ENCODE measurements at places on chromosomes 7 and 10.

DNA sequence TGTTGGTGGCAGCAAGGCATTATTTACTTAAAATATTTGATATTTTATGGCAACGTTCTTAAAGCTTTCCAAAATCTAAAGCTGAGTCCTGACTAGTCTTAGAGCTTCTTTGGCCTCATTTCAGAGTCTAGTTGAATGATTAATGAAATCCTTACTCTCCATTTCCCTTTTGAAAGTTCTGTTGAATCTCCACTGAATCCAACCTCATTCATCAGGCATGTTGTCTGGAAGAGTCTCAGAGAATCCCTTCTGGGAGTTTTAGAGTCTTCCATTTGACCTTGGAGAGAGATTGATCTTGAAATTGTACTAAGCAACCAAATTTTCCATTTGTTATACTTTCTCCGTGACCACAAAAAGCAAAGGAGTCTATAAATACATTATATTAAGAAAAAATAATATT, 198.5 kb upstream of the TMEM196 start:
- no peak for DNase-seq

- DNase-seq = no peak
These were observed 87.0 kb downstream of the AUTS2 start for GRCh38 chr7:69685293-69685631.

DNA sequence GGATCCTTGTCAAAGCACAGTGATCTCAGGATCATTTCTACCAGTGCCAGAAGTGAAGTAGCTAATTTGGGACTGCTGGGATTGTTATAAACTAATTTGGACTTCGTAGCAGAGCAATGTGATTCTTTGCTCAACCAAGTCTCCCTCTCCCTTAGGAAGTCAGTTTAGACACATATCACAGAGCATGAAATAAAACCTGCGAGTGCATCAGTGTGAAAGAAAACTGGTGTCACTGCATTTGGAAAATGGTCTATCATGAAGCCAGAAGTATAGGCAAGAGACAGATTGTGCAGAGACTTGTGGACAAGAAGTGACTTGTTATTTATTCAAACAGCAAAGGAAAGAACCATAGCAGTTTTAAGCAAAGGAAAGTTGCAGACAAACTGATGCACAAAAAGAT, 560.5 kb upstream of the NRG3 start:
- DNase-seq = no peak

GRCh38 chr10:21520509-21520908, 5.0 kb downstream of the SKIDA1 start:
- DNase-seq = no peak

DNA sequence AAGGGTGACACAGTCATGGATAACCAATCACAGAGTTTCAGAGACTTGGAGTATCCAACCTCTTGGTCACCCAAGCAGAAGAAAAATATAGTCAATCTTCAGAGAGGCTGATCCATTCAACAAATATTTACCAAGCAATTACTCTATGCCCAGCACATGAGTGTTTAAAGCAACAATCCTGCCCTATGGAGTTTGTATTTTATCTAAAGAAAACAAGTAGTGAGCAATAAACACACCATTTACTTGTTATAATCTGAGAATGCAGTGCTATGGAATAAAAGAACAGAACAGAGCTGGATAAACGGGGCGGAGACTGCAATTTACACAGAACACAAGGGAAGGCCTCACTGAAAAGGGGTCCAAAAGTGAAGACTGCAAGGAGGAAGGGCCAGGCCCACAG, 63.8 kb downstream of the GRB10 start:
- DNase-seq = no peak

- no peak for DNase-seq
These were observed 459.7 kb upstream of the SEMA3A start for GRCh38 chr7:84654273-84654672.

DNA sequence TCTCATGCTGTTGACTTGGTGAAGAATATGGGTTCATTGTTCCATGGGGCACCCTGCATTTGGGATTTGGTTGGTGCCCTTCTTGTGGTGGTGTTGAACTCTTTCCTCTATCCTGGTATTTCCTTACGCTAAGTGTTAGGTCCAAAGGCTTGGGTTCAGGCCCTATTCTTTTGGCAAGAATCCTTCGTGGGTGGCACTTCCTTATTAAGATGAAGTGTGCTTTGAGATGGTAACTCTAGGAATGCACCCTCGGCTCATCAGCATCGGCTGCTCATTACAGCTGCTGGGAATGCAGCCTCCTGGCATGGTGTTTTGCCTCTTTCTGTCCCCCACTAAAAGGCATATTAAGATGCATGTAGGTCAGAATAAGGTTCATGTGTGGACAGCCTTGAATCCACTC, 380.7 kb downstream of the RPS24 start:
- no peak for DNase-seq

GRCh38 chr7:45202625-45203024, 45.0 kb downstream of the RAMP3 start:
- DNase-seq = no peak

- DNase-seq = no peak
These were observed 776.7 kb downstream of the NXPH1 start for GRCh38 chr7:9210114-9210513.

GRCh38 chr7:111004310-111004901, 86.5 kb upstream of the LRRN3 start:
- peak; percentile 42 for DNase-seq

GRCh38 chr10:60906411-60906810, 37.6 kb downstream of the RHOBTB1 start:
- no peak for DNase-seq

- no peak for DNase-seq
These were observed 19.5 kb upstream of the PCBD1 start for GRCh38 chr10:70907637-70908405.

DNA sequence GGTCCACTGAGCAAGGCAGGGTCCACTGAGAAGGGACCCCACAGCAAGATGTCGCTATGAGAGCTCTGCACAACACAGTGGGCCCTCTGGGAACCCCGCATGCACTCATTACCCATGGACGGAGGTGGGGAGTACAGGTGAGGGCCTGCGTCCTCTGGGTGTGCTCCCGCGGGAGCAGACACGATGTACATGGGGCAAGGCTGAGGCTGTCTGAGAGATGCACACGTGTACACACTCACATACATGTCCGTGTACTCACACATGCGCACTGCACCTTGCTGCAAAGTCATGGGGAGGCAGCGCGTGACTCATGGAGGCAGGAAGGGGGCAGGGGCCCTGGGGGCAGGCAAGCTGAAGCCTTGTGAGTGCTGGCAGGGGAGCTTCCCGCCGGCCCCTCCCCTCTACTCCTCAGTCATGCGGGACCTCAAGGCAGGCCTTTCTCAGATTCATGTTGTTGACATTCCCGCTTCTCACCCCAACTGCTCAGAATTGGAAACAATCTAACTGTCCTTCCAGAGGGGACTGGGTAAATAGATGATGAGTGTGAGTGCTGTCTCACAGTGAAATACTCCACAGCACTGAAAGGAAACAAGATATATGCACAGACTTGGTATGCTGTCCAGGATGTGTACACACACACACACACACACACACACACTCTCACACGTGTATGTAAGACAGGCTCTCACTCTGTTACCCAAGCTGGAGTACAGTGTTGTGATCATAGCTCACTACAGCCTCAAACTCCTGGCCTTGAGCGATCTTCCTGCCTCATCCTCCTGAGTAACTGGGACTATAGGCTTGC, 40.0 kb downstream of the GOLGA7B start:
- DNase-seq = peak; percentile 30

DNA sequence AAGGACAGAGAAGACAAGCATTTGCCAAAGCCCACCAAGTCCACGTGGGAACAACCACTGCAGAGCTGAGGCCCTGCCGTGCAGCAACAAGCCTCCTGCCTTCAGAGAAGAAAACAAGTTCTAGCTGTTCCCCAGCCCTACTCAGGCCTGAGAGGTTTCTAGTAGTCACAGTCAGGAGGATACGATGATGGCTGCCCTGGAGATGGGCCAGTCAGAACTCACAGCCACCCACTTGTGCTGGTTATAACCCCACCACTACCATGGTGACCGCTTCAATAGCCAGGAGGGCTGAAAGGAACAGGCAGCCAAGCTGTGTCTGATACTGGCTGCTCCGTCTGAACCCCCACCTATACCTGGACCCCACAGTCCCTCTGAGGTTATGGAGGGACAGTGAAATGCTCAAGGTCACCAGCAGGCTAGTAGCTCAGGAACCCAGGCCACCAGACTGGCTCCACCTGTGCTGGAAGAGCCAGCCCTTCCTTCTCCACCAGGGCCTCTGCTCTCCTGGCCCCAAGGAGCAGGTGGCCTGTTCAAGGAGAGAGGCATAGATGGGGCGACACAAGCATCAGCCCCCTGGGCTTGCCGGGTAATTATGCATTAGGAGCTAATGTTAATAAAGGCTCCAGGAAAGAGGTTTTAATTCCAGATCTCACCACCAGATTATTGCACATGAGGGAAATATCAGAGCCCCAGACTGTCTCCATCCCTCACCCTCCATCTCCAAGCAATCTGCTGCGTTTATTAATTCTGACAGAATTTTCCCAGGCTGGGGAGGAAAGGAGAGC, 125.8 kb upstream of the PCBD1 start:
- no peak for DNase-seq

DNA sequence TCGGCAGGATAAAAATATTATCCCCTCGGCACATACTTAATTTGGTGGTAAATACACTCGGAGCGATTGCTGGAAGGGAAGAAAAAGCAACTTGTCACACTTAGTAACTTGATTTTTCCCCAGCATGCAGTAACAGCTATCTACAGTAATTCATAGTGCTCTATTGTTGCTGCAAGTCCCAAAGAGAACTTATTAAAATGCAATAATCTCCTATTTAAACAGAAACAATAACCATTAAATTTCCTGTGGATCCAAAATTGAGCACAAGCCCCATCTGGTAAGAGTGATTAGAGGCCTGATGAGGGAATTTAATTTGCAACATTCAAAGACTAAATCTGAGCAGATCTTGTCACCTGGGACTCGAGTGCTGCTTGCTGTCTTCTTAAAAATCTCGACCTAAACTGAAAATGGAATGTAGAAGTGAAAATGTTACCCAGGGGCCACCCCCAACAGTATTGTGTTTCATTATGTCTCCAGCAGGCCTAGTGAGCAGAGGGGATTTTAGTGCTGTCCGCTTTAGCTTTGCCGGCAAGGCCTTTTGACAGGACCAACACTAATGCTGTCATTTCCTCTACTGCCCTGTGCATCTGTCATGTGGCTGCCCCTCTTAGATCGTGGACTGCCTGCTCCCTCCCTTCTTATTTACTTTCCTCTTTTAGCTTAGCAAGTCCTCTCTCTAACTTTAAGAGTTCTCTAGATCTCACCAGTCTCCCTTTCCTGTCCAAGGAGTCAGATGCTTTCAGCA, 639.7 kb downstream of the AUTS2 start:
- no peak for DNase-seq

All from activated CD4-positive, alpha-beta T cell treated with anti-CD3 and anti-CD28 coated beads, Interleukin-2, amount 50 U/mL, for 16 hours (primary cell).